ENCODE measurements at places on chromosomes 16 and 17. TPM values are rescaled to one million over a fixed set of nuclear protein-coding genes. Genes with fewer than 3 reads are reported as not detected.

- DNase-seq: no peak
Measured at GRCh38 chr17:77546772-77547241, 406.0 kb downstream of the SEC14L1 start.

DNA sequence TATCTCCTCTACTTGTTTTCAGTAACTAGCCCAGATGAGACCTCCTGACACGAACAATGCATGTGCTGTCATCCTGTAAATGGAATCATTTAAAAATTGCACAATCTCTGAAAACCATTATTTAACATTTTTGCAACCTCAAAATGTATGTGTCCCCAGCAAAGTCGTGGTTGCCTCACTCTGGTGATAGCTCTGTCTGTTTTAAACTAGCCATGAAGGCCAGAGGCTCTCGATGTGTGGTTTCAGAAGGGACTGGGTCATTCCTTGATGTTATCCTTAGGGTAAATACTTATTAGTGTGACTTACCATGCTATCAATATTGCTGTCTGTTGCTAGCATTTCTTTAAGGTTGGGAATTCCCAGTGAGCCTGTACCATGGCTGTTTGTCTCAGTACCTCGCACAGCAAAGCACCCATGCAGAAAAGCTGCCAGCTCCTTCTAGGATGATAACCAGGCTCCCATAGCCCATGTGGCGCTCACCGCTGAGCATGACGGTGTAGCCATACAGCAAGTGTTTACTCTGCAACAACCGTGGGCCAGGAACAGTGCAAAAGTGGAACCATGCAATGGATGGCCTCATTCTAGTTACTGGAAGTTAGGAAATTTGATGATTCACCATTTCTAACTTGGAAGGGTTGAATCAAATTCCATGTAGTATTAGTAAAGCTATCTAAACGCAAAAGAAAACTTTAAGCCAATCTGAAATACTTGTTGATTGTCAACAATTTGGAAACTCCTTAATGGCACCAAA lies 2.9 kb upstream of the PGS1 start:
- DNase-seq: no peak

The SLC5A10 gene
- total RNA-seq: not detected

The BICDL2 gene
- total RNA-seq: 0.50 TPM

The PSMC3IP gene
- 25.5 TPM for total RNA-seq
